Activated naive CD4-positive, alpha-beta T cell treated with anti-CD3 and anti-CD28 coated beads, Interleukin-2, amount 10 ng/mL, durations not matched to agents 7 days and 5 days (primary cell): ENCODE measurements at places on chromosomes 6 and 20.

DNA sequence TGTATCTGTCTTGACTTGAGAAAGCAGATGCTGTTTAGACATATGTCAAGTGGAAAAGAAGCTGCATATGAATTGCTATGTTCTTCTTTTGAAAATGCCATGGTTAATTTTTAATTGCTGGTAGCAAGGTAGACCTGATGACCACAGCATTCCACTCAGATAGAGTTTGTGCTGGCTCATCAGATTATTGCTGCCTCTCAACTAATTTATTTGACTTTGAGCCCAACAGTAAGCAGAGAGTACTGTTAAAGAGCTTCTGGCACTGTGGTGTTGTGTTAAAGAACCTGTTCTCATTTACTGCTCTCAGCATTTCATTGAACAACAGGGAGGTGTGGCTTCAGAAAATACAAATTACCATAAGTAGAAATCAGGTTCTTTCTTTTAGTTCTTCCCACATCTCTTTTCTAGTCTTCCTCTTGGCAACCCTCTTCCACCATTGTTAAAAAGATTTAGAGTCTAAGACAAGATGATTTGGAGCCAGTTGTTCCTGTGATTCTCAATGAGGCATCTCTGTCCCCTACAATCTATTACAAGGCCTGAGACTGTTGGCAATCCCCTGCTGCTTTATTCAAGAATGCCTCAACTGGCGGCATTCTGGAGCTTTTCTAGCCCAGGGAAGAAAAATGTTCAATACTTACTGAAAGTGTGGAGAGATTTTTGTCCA is 967.6 kb upstream of the GJE1 start:
- no peak for DNase-seq

DNA sequence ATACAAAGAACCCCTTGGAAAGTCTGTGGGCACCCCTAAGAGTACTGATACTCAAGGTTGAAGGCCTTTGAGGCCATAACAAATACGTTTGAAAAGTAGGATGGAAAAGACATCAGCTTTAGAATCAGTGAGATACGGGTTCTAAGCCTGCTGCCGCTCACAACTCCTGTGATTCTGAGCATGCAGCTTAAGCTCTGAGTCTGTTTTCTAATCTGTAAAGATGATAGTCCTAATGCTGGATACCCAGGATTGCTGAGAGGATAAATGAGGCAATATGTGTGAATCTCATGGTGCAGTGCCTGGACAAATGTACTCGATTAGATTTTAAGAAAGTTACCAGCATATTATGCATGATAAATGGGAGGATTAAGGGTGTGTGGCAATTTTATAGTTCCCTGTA is 321.0 kb upstream of the HSF2 start:
- no peak for DNase-seq

GRCh38 chr6:52671676-52672075 is 763 bp downstream of the TMEM14A start:
- DNase-seq, result no peak

DNA sequence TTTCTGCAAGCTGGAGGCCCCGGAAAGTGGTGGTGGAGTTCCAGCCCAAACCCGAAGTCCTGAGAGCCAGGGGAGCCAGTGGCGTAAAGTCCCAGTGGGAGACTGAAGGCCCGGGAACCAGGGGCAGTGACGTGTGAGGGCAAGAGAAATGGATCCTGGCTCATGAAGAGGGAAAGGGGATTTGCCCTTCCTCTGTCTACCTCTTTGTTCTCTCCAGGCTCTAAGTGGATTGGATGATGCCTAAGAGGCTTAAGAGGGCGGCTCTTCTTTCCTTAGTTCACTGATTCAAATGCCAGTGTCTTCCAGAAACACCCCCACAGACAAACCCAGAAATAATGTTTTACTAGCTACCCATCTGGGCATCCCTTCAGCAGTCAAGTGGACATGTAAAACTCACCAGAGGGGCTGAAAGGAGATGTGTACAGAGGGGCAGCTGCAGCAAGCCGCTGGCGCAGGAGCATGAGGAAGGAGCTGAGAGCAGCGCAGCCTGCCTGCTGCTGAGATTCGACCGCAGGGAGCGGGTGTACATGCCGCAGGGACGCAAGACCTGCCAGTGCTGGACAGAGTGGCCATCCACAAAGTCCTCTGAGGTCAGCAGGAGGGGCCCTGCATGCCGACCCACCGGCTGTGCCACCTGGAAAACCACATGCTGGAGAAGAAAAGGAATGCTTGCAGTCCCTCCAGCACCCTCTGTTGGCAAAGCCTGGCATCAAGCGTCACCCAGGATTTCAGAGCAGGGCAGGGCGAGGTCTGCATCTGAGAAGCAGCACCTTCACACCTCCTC is 29.5 kb downstream of the CDYL start:
- DNase-seq, result peak; percentile 44

DNA sequence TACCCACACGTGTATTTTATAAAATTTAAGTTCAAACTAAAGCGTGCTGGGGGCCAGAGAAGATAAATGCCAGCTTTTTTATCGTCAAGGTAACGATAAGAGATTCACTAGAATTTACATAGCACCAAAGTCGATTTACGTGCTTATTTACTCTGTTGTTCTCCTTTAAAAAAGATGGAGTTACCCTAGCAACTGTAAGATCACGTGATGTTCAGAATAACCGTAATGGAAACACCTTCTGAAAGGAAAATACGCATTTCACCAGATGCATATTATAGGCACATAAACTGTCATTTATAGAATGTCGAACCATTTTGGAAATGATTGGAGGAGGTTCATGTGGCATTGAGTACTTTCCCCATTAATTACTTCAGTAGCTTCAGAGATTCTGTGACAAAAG is 207.6 kb downstream of the TSHZ2 start:
- DNase-seq, result no peak

GRCh38 chr6:118511930-118512715 is 36.0 kb upstream of the PLN start:
- DNase-seq, result no peak

DNA sequence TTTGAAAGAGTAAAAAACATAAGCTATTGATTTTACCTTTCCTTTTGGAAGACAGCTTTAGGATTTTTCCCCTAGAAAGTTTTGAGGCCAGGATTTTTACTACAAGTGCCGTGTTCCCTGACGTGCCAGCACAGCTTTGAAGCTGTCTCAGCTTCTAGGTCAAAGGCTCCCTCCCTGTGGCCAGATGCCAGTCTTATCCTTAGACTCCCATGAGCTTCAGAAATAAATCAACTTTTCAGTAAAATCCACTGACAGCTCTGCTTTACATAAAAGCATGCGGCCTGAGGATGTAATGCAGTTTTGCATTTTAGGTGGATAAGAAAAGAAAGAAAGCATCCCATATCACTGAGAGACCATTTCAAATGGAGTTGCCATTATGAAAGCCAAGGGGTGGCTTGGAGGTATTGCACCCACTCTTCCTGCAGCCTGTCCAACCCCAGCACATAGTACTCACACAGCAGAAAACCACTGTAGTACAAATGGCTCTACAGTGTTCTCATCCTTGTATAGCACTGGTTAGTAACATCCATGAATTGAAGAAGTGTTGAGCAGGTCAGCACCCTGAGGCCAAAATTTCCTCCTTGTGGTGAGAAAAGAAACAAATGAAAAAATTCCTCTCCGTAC is 15.2 kb upstream of the ATXN1 start:
- no peak for DNase-seq
